PC-9 (cell line): ENCODE measurements at places on chromosomes 5 and 9. TPM values are rescaled to one million over a fixed set of nuclear protein-coding genes. Genes with fewer than 3 reads are reported as not detected.

- no peaks in the 10 kb centered on the region for H3K27me3 ChIP-seq
- no peaks in the 10 kb centered on the region for H3K4me1 ChIP-seq
- no peaks in the 10 kb centered on the region for H3K36me3 ChIP-seq
- H3K27ac ChIP-seq: no peak overlapping the region
- DNase-seq: no peak
Measured at GRCh38 chr5:83751201-83751600, 30.5 kb upstream of the HAPLN1 start.

- no peak overlapping the region for H3K4me3 ChIP-seq
- no peak overlapping the region for H3K27ac ChIP-seq
- H3K36me3 ChIP-seq: no peaks in the 10 kb centered on the region
Measured at GRCh38 chr5:139812836-139813805, 17.5 kb downstream of the PSD2 start.

DNA sequence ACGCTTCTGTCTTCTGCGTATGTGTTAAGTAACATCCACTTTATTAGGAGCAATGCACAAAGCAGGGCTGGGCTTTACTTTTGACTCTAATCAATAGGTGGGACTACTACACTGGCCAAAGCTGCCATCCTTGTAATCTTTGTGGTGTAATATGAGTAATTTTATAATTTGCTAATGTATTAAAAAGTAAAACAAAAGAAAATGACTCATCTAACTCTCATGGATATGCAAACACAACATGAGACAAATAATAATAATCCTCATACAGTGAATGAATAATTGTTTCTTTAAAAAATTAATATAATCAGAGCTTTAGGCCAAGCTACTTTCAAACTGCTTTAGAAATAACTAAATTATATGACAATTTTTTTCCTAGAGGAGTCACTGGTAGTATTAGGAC, 90.7 kb downstream of the NR3C1 start:
- peaks cover 54% of the 10 kb centered on the region for H3K4me1 ChIP-seq
- H3K27ac ChIP-seq: peak overlapping the region; percentile 40
- no peaks in the 10 kb centered on the region for H3K27me3 ChIP-seq
- H3K36me3 ChIP-seq: 0 out of 2 replicates have a peak, but pooled peaks cover 31% of the 10 kb centered on the region

DNA sequence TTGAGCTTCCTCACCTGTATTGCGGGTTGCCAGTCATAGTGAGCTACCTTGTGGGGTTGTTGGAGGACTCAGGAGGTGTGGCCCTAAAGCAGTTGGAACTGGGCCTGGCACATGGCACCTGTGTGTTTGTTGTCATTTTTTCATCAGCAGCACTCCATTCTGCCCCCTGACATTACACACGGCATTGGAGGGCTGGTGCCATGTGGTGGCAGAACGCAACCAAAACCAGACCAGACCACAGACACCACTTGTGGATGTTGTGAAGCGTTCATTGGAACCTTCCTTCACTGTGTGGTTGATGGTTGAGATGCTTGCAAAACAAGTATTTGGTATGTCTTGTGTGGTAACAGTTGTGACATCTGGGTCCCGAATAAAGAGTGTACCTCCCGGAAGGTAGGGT, 113.2 kb upstream of the ERCC6L2 start:
- H3K4me3 ChIP-seq: no peak overlapping the region
- no peak overlapping the region for H3K27ac ChIP-seq
- DNase-seq: no peak
- H3K27me3 ChIP-seq: no peaks in the 10 kb centered on the region

Gene UNC13B
- not detected in 2 replicates for total RNA-seq

Gene KIF24
- 4.5 and 6.9 TPM in 2 replicates for total RNA-seq

GRCh38 chr5:148963664-148964063, 99.2 kb downstream of the SH3TC2 start:
- no peaks in the 10 kb centered on the region for H3K36me3 ChIP-seq
- no peak overlapping the region for H3K4me3 ChIP-seq
- H3K27ac ChIP-seq: peak overlapping the region; percentile 34
- H3K27me3 ChIP-seq: no peaks in the 10 kb centered on the region
- DNase-seq: no peak
- H3K4me1 ChIP-seq: peaks cover 57% of the 10 kb centered on the region

- H3K27me3 ChIP-seq: peaks cover 96% of the 10 kb centered on the region
- no peaks in the 10 kb centered on the region for H3K36me3 ChIP-seq
- H3K4me3 ChIP-seq: no peak overlapping the region
- no peaks in the 10 kb centered on the region for H3K4me1 ChIP-seq
- DNase-seq: no peak
Measured at GRCh38 chr5:175696139-175696854, 38.4 kb downstream of the HRH2 start.

DNA sequence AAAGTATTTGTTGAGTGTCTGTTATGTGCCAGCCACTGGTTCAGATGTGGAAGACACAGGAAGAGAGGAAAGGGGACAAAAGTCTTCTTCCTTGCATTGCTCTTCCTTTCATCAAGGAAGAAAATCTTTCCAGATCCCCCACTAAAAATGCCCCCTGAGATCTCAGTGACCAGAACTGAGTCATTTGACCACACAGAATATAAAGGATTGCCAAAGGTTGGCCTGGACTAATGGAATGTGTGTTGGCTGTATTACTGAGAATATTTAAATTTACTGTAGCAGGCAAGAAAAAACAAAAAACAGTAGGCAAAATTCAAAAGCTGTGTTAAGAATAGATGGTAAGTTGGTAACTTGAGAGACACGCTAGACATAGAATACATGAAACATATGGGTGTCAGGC, 10.0 kb upstream of the SEPTIN8 start:
- no peak overlapping the region for H3K4me3 ChIP-seq
- H3K36me3 ChIP-seq: no peaks in the 10 kb centered on the region
- no peaks in the 10 kb centered on the region for H3K27me3 ChIP-seq

GRCh38 chr5:97840643-97841042, 657.6 kb upstream of the RIOK2 start:
- H3K4me1 ChIP-seq: peaks cover 10% of the 10 kb centered on the region; the same call in 1 of the 2 replicates
- H3K27ac ChIP-seq: no peak overlapping the region
- peaks cover 3% of the 10 kb centered on the region; the same call in 1 of the 2 replicates for H3K27me3 ChIP-seq

GRCh38 chr9:134617246-134617645, 24.4 kb upstream of the COL5A1 start:
- H3K27me3 ChIP-seq: peaks cover 18% of the 10 kb centered on the region; the same call in 1 of the 2 replicates
- H3K27ac ChIP-seq: no peak overlapping the region
- H3K4me1 ChIP-seq: no peaks in the 10 kb centered on the region
- no peak overlapping the region for H3K4me3 ChIP-seq
- no peaks in the 10 kb centered on the region for H3K36me3 ChIP-seq

GRCh38 chr9:113657765-113658544, 194.4 kb downstream of the RGS3 start:
- peak; percentile 48 for DNase-seq
- H3K27ac ChIP-seq: no peak overlapping the region
- H3K4me3 ChIP-seq: no peak overlapping the region
- no peaks in the 10 kb centered on the region for H3K4me1 ChIP-seq
- no peaks in the 10 kb centered on the region for H3K36me3 ChIP-seq
- H3K27me3 ChIP-seq: peaks cover 42% of the 10 kb centered on the region

DNA sequence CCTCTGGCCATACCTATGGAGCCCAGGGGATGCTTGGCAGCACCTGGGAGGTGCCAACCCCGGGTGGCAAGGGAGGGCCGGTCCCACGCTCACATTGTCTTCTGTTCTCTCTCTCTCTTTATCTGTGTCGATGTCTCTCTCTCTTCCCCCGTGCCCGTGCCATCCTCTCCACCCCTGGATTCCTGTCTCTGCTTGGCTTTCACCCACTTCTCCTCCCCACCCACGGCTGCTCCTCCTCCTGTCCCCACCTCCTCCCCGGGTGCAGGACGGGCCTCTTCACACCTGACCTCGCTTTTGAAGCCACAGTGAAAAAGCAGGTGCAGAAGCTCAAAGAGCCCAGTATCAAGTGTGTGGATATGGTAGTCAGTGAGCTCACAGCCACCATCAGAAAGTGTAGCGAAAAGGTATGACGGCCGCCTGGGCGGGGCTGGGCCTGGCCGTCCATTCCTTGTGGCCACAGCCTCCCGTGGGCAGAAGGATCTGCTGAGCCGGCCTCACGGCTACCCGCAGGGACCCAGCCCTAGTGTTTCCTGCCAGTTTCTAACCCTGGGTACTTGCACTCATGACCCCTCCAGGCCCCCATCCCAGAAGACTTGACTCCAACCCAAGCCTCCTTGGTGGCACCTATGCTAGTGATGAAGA, 22.7 kb downstream of the DNM1 start:
- DNase-seq: no peak
- no peaks in the 10 kb centered on the region for H3K4me1 ChIP-seq
- no peak overlapping the region for H3K27ac ChIP-seq
- H3K27me3 ChIP-seq: no peaks in the 10 kb centered on the region
- no peaks in the 10 kb centered on the region for H3K36me3 ChIP-seq

GRCh38 chr9:78298046-78298765, 1.3 kb downstream of the PSAT1 start:
- H3K4me3 ChIP-seq: peak overlapping the region; percentile 63
- H3K27ac ChIP-seq: no peak overlapping the region
- DNase-seq: no peak
- H3K4me1 ChIP-seq: peaks cover 22% of the 10 kb centered on the region
- peaks cover 42% of the 10 kb centered on the region for H3K36me3 ChIP-seq

DNA sequence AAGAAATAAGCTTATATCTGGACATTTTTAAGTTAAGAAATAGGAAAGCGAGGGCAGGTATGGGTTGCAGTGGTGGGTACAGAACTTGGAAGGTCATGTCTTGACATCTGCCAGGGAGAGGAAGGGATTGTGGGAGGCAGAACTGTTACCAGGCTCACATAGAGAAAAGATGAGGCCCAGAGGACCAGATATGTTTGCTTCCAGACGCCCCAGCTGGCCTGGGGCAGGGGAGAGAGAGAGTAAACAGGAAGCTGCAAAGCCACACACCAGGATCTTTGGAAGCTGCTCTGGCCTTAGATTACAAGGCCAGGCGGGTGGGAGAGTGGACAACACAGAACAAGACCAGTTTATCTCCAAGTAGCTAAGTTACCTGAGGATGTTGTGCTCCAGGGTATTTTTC, 71.2 kb downstream of the MARCHF11 start:
- DNase-seq: no peak
- H3K4me1 ChIP-seq: no peaks in the 10 kb centered on the region
- H3K27ac ChIP-seq: no peak overlapping the region
- no peak overlapping the region for H3K4me3 ChIP-seq
- no peaks in the 10 kb centered on the region for H3K27me3 ChIP-seq
- no peaks in the 10 kb centered on the region for H3K36me3 ChIP-seq

Gene SLC34A3
- 1.4 and 2.5 TPM in 2 replicates for total RNA-seq

Gene NIM1K
- 0.26 and 0.45 TPM in 2 replicates for total RNA-seq

Gene VCAN
- 0.28 and 0.43 TPM in 2 replicates for total RNA-seq

GRCh38 chr9:34961574-34962490, 3.7 kb downstream of the PHF24 start:
- no peak for DNase-seq
- H3K27me3 ChIP-seq: 0 out of 2 replicates have a peak, but pooled peaks cover 4% of the 10 kb centered on the region
- H3K4me1 ChIP-seq: no peaks in the 10 kb centered on the region
- no peak overlapping the region for H3K4me3 ChIP-seq
- no peak overlapping the region for H3K27ac ChIP-seq

Gene OLFML2A
- 5.7 and 9.0 TPM in 2 replicates for total RNA-seq

Gene MTX3
- 20.9 and 22.8 TPM in 2 replicates for total RNA-seq

Gene GFI1B
- total RNA-seq: not detected in 2 replicates

Gene ZNF462
- total RNA-seq: 3.2 and 4.8 TPM in 2 replicates

GRCh38 chr5:65163698-65164097, 318.0 kb downstream of the ADAMTS6 start:
- H3K27ac ChIP-seq: no peak overlapping the region
- H3K27me3 ChIP-seq: no peaks in the 10 kb centered on the region
- H3K4me3 ChIP-seq: no peak overlapping the region
- DNase-seq: no peak
- no peaks in the 10 kb centered on the region for H3K36me3 ChIP-seq

DNA sequence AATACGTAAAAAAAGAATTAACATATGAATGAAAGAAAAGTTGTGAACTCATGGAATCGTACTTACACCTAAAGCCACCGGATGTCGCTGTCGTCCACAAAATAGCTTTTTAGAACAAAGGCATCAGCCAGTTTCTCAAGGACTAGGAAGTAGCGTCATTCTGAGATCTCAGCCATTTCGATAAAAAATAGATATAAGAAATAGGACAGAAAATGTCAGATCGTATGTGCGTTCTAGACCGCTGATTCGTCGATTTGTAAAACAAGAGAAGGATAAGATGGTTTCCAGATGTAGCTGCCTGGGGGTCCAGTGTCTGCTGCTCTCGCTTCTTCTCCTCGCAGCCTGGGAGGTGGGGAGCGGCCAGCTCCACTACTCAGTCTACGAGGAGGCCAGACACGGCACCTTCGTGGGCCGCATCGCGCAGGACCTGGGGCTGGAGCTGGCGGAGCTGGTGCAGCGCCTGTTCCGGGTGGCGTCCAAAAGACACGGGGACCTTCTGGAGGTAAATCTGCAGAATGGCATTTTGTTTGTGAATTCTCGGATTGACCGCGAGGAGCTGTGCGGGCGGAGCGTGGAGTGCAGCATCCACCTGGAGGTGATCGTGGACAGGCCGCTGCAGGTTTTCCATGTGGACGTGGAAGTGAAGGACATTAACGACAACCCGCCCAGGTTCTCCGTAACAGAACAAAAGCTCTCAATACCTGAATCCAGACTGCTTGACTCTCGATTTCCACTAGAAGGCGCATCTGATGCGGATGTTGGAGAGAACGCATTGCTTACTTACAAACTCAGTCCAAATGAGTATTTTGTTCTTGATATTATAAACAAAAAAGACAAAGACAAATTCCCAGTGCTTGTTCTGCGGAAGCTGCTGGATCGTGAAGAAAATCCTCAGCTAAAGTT, at the start of gene PCDHA10:
Gene PCDHA10, plus strand, starts transcription at position 126 of the 903 bp plus-strand sequence. Its CDS starts 152 bp downstream, at position 278.
- no peak for DNase-seq
- H3K36me3 ChIP-seq: no peaks in the 10 kb centered on the region
- H3K4me3 ChIP-seq: no peak within 1 kb of the TSS
- no peaks in the 10 kb centered on the region for H3K27me3 ChIP-seq
- no peak within 1 kb of the TSS for H3K27ac ChIP-seq

Gene NRARP
- total RNA-seq: 20.6 and 25.8 TPM in 2 replicates

DNA sequence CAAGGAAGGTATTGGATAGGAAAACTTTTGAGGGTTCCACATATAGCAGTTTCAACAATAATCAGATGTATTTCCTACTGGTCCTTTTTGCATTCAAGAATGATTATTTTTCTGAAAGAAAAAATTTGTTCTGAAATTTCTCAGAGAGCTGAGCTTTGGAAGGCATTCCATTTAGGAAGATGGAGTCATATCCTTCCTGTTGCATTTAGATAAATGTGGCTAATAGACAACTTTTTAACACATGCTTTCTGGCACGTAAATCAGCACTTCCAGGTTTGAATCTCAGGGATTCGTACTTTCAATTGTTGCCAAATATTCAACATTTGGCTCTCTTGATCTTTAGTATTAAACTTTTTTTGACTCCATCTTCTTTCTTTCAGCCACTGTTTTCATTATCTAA, 24.8 kb upstream of the TLR4 start:
- no peak overlapping the region for H3K27ac ChIP-seq
- no peaks in the 10 kb centered on the region for H3K36me3 ChIP-seq
- H3K4me1 ChIP-seq: 0 out of 2 replicates have a peak, but pooled peaks cover 3% of the 10 kb centered on the region
- no peak overlapping the region for H3K4me3 ChIP-seq

DNA sequence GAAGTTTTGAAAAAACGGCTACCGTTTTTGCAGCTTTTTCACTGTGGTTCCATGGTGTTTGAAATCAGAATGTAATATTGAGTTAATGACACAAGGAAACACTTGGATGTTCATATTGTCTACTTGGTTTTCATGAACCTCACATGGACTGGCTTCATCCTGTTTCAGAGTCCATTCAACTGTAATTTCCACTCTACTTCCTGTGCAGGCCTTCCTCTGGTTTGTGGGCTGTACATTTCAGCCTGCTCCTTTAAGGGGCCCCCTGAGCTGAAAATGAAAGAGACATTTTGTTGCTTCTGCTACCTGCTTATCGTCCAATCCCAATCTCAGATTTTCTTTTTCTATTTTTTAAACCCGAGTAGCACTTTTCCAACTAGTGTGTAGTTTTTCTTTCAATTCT, 41.8 kb upstream of the CDKN2B start:
- H3K27me3 ChIP-seq: no peaks in the 10 kb centered on the region
- H3K36me3 ChIP-seq: no peaks in the 10 kb centered on the region
- no peak overlapping the region for H3K4me3 ChIP-seq
- no peak for DNase-seq
